Cardiac muscle cell (in vitro differentiated cells and primary cell): ENCODE measurements at places on chromosomes 5 and 9. TPM values are rescaled to one million over a fixed set of nuclear protein-coding genes. Genes with fewer than 3 reads are reported as not detected.

SELENOP gene
- 72.7 and 83.0 TPM in 2 replicates for total RNA-seq

IGFBPL1 gene
- total RNA-seq = 12.6 and 24.2 TPM in 2 replicates

NEURL1B gene
- total RNA-seq = 32.7 and 55.8 TPM in 2 replicates

HEMGN gene
- total RNA-seq = not detected in 2 replicates

AMBP gene
- total RNA-seq = not detected in 2 replicates

DBH gene
- not detected in 2 replicates for total RNA-seq

CCNJL gene
- 14.2 and 16.1 TPM in 2 replicates for total RNA-seq

ITGA1 gene
- 2.9 and 6.8 TPM in 2 replicates for total RNA-seq

PKD2L2 gene
- not detected in 2 replicates for total RNA-seq

GRCh38 chr9:2086971-2087370 is 71.8 kb downstream of the SMARCA2 start:
- no peak for DNase-seq

- DNase-seq = no peak
Observed at GRCh38 chr9:9917400-9917799, 695.4 kb downstream of the PTPRD start.

GRCh38 chr9:87088621-87089365 is 141.5 kb upstream of the GAS1 start:
- no peak for DNase-seq

GRCh38 chr5:23026252-23027170 is 173.4 kb upstream of the CDH12 start:
- no peak for DNase-seq

DNA sequence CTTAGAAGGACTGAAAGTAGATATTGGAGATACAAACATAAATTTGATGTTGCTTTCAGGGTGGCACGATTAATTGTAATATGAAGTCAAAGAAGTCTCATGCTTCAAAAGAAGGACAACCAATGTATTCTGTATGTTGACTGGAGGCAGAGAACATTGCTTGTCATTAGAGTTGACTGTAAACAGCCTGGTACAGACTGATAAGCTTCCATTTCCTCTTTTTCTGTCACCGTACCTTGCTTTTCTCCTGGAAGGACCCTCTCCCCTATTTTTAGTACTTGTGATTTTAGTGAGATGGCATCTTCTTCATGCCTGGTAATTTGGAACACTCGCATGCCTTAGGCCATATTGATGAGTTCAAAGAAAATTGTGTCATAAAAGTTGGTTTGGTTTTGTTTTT is 809.4 kb downstream of the PRELID2 start:
- DNase-seq = no peak

DNA sequence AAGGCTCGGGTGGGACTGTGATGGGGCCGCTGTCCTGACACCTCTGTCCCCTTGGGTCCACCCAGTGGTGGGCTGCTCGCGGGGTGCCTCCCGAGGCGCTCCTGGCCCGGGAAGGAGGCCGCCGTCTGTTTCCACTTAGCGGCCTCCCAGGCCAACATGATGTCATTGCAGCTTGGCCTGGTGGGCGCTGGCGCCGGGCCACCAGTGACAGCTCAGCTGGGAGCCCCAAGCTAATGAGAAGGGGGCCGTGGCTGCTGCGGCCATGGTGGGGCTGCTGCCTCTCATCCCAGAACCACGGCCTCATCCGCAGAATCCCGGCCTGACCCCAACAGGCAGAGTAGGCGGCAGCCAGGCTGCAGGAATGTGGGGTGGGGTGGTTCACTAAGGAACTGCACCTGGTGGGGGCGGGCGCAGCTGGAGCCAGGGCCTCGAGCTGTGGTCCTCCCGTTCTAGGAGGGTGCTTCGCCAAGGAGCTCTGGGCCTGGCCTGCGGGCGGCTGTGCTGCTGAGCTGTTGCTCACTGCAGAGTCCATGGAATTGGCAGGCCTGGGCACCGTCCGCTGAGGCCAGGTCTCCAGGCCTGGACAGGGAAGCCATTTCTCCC is 123.5 kb upstream of the COL5A1 start:
- DNase-seq = no peak

DNA sequence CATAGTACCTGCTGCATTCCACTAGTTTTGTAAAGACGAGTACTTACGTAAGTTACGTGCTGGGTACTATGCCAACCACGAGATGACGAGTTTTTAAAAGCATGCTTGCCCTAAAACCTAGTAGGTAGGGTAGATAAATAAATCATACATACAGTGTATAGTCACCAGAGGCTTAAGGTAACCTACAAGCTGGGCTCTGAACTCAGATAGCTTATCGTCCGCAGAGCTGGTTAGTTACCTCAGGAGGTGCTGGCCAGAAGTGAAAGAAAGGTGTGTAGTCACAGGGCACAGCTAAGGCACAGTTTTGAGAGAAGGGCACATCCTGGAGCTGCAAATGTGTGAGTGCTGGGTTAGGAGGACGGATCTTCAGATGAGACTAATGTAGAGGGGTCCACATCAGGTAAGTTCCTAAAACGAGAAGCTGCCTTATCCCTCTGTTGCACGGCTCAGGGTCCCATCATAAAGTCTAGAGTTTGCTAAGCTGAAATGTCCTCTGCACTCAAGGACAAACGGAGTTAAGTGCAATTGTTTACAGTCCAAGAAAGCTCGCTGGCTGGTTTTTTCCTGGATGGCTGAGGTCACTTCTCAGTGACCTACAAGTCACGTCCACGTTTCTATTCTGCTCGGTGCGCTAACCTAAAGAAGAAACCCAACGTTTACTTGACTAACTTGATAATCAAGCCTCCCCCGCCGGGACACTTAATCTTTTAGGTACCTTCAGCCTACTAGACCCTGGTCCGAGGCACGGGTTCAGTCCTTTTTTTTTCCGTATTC is 1.1 kb upstream of the SNX24 start:
- DNase-seq = peak; percentile 12

DNA sequence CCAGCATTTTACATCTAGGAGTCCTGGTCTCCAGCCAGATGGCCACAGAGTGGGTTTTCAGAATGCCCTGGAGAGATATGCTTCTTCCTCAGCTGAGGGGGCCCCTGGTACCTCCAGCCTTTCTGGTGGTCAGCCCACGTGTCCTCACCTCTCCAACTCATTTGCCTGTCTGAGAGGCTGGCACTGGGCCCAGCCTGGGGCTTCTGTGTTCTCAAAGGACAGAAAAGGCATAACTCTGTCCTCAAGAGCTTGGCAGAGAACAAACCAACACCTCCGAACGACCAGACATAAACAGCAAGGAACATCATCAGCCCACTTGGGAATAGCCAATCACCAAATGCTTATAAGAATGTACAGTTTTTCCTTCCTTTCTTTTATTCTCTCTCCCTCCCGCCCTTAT is 17.1 kb downstream of the ENG start:
- DNase-seq = peak; percentile 37

- peak; percentile 84 for DNase-seq
Observed at GRCh38 chr5:113202746-113203716, 226.4 kb downstream of the DCP2 start.

GRCh38 chr5:158725297-158725851 is 374.3 kb downstream of the EBF1 start:
- no peak for DNase-seq
